ENCODE measurements at places on chromosomes 11 and 22.

- DNase-seq, result no peak
Measured at GRCh38 chr11:12784987-12785386, 110.8 kb downstream of the TEAD1 start.

- peak; percentile 90 for DNase-seq
Measured at GRCh38 chr11:65558002-65558929, at the start of gene LTBP3. Gene LTBP3, minus strand, starts transcription at chr11:65558359. Its CDS starts 400 bp downstream, at chr11:65557959.

- peak; percentile 91 for DNase-seq
Measured at GRCh38 chr22:20437613-20438426, at the start of gene SCARF2. Gene SCARF2, minus strand, starts transcription at chr22:20437825. Its CDS starts 71 bp downstream, at chr22:20437754.

GRCh38 chr11:85941380-85941973 is 86.3 kb downstream of the CCDC83 start:
- DNase-seq, result no peak

DNA sequence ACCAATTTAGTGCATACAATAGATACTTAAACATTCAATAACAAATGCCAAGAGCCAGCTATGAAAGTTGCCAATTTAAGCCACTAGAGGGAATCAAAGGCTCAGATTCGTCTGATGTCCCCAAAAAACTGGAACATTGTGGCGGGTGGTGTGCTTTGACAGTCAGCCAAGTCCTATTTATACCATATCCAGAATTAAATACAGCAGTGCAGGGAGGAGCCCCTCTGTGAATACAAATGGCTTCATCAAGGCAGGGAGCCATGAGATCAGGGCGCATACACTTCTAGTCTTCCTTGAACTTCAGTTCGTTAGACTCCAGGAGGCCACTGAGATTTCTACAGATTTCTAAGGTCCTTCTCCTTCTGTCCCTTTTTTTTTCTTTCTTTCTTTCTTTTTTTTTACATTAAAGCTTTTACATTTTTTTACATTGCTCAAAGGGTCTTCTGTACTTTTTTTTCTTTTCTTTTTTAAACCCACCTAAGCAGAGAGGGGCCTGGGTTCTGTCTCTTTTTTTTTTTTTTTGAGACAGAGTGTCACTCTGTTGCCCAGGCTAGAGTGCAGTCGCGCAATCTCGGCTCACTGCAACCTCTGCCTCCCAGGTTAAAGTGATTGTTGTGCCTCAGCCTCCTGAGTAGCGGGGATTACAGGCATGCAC is 41.5 kb upstream of the HSPA8 start:
- peak; percentile 74 for DNase-seq

GRCh38 chr22:29912605-29913398 is 29.8 kb downstream of the MTMR3 start:
- DNase-seq, result no peak

- no peak for DNase-seq
Measured at GRCh38 chr11:58493676-58494075, 14.2 kb downstream of the OR5B21 start.

DNA sequence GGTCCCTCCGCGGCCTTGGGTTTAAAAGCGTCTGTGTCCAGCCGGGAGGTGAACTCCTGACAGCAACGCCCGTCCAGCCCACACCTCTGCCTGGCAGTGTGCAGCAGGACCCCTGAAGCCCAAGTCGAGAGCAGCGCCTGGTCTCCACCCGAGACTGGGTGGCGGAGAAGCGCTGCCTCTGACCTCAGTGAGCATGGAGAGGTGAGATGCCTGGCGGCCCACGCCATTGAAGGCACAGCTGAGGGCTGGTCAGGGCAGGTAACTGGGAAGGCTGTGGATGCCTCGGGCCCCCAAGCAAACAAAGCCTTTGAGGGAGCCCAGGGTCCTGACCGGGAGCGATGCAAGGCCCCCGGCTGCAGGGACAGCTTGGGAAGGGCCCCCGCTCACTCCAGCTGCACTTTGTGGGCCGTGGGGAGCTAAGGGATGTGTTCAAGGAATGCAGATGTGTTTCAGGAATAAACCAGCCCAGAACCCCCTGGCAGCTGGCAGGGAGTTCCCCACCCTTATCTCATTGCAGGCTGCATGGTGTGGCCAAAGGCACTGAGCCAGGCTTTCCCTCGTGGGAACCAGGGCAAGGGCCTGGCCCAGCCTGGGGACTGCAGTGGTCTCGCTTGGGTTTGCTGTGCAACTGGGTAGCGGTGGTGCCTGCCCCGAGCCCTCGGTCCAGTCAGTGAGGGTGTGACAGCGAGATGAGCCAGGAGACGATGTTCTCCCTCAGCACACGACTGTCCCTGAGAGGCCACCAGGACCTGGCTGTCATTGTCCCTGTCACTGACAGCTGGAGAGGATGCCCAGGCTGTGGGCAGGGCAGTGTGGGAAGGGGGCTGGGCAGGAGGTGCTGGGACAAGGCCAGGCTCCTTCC is 92.5 kb downstream of the WNT7B start:
- peak; percentile 65 for DNase-seq

- peak; percentile 33 for DNase-seq
Measured at GRCh38 chr11:116177521-116178210, 595.1 kb downstream of the BUD13 start.

DNA sequence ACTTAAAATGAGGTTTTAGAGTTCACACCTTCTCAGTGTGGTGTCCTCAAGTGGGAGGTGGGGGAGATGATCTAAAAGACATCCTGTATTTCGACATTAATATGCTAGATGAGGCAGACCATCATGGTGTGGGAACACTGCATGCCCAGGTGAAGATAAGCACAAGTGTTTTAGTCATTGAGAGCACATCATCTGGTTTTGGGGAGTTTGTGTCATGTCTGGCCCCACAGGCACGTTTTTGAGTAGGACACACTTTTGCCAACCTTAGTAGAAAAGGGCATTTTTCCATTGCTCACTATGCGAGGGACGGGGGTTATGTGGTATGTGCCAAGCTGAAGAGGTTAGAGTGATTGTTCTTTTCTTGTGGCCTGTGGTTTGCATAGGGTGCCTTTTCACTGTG is 189.3 kb downstream of the DBX1 start:
- DNase-seq, result no peak

DNA sequence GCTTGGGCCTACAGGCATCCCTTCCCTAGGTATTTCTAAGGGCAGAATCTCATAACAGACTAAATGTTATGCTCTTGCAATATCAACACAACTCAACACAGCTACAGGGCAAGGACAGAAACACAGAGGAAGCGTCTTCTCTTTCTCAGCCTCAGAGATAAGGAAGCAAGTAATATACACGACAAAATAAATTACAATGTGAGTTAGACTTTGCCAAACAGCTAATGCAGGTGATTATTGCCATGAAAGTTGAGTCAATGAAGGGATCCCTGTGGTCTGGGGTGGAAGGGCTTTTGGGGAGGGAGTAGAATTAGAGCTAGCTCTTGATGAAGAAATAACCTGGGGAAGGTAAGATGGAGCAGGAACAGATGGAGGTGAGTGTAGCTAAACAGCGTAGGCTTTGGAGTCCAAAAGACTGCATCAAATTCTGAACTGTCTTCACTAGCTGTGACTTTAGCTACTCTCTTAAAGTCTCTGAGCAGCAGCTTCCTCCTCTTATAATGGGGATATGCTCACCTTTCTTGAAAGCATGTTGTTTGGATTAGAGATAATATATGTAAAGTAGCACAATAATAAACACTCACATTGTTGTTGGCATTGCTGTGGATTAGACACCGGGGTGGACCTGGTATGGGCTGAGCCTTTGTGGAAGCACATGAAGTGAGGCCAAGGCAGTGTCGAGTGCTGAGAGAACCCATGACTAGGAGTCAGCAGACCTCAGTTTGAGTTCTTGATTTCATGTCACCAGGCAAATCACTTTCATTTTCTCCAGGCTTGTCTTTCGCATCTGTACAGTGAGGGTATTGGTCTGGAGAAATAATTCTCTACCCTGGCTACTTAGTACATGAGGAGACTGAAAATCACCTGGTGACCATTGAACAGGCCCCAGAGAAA is 41.0 kb upstream of the AQP11 start:
- DNase-seq, result no peak

- peak; percentile 20 for DNase-seq
Measured at GRCh38 chr22:43847376-43848289, 14.7 kb downstream of the SULT4A1 start.

- no peak for DNase-seq
Measured at GRCh38 chr22:31583861-31584485, 78.0 kb downstream of the PISD start.

DNA sequence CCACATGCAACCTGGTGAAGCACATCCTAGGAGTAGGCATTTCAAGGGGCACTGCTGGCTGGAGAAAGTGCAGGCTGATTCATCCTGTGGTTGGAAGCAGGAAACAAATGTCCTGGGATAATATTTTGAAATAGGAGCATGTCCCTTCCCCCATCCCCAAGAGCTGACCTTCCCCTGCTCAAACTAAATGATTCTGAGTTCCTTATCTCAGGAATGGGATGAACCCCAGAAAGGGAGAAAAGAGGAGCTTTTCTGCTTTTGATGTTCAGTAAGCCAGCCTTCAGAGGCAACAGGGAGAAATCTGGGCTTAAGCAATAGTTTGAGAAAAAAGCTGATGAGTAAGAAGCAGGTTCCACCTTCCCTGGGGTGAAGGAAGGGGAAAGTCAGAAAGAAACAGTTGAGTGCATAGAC is 19.5 kb upstream of the SPON1 start:
- DNase-seq, result no peak

GRCh38 chr11:12827929-12828812 is 153.9 kb downstream of the TEAD1 start:
- DNase-seq, result no peak

GRCh38 chr11:96156379-96156722 is 186.6 kb downstream of the MAML2 start:
- DNase-seq, result no peak

DNA sequence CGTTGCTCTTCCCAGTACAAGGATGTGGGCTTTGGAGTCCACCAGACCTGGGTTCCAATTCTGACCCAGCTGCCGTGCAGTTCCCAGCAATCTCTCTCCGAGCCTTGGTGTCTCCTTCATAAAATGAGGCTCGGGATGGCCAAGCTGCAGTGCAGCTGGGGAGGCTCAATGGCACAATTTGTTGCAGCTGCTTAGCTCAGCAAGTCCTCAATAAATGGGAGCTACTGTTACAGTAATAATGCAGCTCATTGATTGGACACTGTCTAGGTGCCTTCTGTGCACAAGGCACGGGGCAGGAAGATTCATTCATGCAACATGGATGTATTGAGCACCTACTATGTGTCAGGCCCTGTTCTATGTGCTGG is 37.1 kb downstream of the SHISAL1 start:
- DNase-seq, result no peak

GRCh38 chr22:38919631-38920190 is 37.7 kb upstream of the APOBEC3A start:
- no peak for DNase-seq

DNA sequence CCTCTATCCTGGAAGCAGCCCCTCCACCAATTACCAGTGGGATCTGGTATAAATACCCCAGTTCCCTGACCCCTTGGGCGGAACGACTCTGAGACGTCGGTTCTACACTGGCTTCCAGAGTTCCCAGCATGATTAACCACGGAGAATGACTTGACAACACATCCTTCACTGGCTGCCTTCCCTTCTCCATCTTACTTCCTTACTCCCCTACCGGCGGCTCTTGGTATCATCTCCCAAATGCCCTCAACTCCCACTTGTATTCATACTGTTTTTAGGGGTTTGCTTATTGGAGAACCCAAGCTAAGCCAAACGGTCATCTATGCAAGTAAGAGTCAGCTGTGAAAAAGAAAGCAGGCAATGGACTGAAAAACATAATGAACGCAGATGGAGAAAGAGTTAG is 56.1 kb downstream of the APOL3 start:
- no peak for DNase-seq

- peak; percentile 64 for DNase-seq
Measured at GRCh38 chr11:61680622-61681221, 531 bp downstream of the DAGLA start.

DNA sequence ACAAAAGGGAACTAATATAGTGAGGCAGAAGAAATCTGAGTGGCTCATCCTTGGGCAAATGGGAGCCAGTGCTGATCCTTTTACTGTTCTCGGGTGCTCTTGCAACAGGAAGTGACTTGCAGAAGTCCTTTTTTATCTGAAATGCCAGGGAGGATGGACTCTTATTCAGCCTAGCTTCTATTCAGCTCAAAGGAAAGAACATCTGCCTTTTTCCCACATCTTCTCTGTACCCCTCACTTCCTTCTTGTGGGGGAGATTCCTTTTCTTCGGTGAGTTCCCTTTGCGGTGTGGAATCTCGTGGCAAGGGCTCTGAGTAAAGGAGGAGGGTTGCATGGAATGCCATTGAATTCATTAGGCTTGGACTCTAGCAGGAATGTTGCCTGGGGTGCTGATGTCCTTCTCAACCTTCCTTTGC is 76.2 kb downstream of the ZBTB16 start:
- no peak for DNase-seq

DNA sequence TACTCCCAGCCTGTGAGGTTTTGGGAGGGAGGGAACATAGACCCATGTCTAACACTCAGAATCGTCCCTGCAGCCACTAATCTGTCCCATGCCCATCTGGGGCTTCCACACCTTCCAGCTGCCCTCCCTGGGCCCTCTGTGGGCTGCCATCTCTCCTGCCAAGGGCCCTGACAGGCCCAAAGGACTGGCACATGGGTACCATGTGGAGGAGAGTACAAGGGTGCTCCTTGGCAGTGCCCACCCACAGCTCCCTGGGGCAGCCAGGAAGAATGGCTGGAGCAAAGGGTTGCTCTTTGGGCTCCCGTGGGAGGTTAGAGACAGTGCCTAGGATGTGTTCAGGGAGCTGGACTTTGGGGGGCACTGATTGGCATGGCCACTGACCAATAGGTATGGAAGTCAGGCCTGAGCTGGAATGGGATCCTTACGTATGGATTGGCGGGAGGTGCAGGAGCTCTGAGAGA is 56.8 kb downstream of the CD82 start:
- peak; percentile 59 for DNase-seq

DNA sequence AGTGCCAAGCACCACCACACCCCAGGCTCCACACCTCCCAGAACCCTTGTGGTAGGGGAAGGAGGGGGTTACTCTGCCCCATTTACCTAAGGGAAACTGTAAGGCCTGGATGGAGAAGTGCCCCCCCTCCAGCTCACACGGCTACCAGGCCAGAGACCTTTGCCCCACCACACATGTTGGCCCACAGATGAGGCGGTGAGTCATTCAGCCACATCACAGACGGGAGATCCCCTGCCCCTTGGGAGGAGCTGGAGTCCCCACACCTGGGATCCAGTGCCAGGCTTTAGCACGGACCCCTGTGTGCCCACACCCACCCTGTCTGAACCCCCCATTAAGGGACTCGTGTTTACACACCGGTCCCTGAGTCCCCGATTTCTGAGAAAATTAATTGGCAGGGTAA is 24.9 kb downstream of the CDKN1C start:
- DNase-seq, result no peak

GRCh38 chr22:45740236-45740635 is 68.6 kb downstream of the ATXN10 start:
- no peak for DNase-seq

DNA sequence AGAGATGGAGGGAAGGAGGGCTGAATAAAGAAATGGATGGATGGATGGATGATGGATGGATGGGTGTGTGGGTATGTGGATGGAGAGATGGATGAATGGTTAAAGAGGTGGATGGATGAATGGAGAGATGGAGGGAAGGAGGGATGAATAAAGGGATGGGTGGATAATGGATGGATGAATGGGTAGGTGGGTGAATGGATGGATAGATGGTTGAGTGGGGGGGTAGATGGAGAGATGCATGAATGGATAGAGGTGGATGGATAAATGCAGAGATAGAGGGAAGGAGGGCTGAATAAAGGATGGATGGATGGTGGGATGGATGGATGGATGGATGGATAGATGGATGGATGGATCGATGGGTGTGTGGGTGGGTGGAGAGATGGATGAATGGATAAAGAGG is 71.6 kb downstream of the CDKN1C start:
- no peak for DNase-seq
